ENCODE measurements at places on chromosomes 11 and 22. TPM values are rescaled to one million over a fixed set of nuclear protein-coding genes. Genes with fewer than 3 reads are reported as not detected.

The LRRN4CL gene
- total RNA-seq, result 0.10 TPM

The SMDT1 gene
- total RNA-seq, result 63.5 TPM

The BIK gene
- total RNA-seq, result 4.4 TPM

The KCNJ5 gene
- not detected for total RNA-seq

The KCNK4 gene
- not detected for total RNA-seq

The LBHD1 gene
- total RNA-seq, result 21.3 TPM

The C11orf87 gene
- not detected for total RNA-seq

The ANO1 gene
- total RNA-seq, result not detected

The HPS4 gene
- 38.6 TPM for total RNA-seq

The PLEKHB1 gene
- total RNA-seq, result 7.7 TPM

The HBD gene
- total RNA-seq, result not detected

The HSPB2 gene
- total RNA-seq, result not detected

The NEFH gene
- total RNA-seq, result 9.9 TPM

The SPTBN2 gene
- 0.59 TPM for total RNA-seq

The CALCB gene
- total RNA-seq, result 1.5 TPM

The APOBEC3H gene
- total RNA-seq, result 11.0 TPM

The C1QTNF4 gene
- total RNA-seq, result not detected

The MAJIN gene
- total RNA-seq, result not detected

Measured in activated CD8-positive, alpha-beta memory T cell treated with anti-CD3 and anti-CD28 coated beads for 36 hours (primary cell).